ENCODE measurements at places on chromosomes 5 and 9. TPM values are rescaled to one million over a fixed set of nuclear protein-coding genes. Genes with fewer than 3 reads are reported as not detected.

GRCh38 chr5:159559337-159559736 lies 229.1 kb upstream of the IL12B start:
- DNase-seq: no peak

- no peak for DNase-seq
Observed at GRCh38 chr9:86200599-86201162, 58.8 kb downstream of the C9orf153 start.

Gene PCDHGA7
- 5.5 TPM for total RNA-seq

DNA sequence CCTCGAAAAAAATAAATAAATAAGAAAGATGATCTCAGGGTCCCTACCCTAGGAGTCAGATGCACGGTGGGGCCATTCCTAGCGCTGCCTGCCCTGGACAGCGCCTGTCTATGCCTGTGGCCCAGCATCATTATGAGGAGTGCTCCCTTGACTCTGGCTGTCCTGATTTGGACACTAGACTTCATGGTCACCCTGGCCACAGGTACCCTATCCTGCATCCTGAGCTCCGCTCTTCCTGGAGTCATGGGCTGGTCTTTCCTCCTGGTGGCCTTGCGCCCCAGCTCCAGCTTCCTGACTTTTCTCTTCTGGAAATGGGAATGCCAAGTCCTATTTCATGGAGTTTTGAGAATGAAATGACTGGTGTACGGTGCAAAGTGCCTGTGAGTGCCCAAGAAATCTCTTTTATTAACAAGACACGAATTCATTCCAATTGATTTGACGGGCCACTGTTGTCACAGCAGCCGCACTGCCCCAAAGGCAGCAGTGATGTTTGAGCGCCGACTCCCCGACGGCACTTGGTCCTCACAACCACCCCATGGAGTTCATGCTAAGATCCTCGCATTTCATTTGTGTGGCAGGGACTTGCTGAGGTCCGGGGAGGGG lies 564 bp upstream of the AIF1L start:
- no peak for DNase-seq

Gene CRHBP
- total RNA-seq: 0.29 TPM

Gene PLAC8L1
- total RNA-seq: not detected

Gene CCDC192
- not detected for total RNA-seq

DNA sequence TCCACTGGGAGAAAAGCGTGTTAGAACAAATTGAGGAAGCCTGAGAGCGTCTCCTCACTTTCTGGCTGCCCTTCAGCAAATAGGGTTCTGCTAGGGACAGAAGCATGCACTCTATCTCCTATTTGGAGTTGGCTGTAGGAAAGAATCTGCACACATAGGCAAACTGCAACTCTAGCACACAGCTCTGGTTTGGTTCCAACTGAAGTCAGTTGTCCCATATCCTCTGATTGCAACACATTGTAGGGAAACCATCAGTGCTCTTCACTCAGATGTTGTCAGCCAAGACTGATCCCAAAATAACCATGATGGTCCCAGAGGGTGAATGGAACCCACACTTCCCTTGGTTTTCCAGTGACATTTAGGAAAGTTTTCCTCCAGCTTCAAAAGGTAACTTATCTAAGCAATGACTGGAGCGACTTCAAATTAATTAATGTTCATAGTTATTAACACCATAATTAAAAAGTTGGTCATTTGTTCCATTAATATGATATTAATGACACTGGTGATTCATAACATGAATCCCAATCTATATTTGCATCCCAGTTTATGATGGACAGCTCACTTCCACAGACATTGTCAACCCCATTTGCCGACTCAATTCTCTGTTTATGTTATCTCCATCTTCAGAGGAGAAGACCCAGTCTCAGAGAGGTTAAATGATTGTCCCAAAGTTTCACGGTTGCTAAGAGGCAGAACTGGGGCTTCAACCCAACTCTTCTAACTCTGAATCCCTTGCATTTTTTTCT lies 136.7 kb upstream of the ZNF462 start:
- DNase-seq: no peak

Gene DOK3
- total RNA-seq: not detected

Gene JAKMIP2
- not detected for total RNA-seq

GRCh38 chr5:180613188-180613813 lies 22.0 kb upstream of the SCGB3A1 start:
- DNase-seq: no peak

GRCh38 chr5:31378838-31379237 lies 153.1 kb downstream of the DROSHA start:
- DNase-seq: no peak

GRCh38 chr5:174187001-174187400 lies 141.5 kb downstream of the NSG2 start:
- no peak for DNase-seq

Gene PCSK5
- total RNA-seq: 0.36 TPM
